Activated naive CD8-positive, alpha-beta T cell treated with anti-CD3 and anti-CD28 coated beads, Interleukin-2, amount 10 ng/mL, durations not matched to agents 7 days and 5 days (primary cell): ENCODE measurements at places on chromosomes 4 and X. TPM values are rescaled to one million over a fixed set of nuclear protein-coding genes. Genes with fewer than 3 reads are reported as not detected.

The AKAP14 gene
- total RNA-seq = not detected

The DMRTC1 gene
- 0.31 TPM for total RNA-seq

The CLIC2 gene
- 0.79 TPM for total RNA-seq

The RAB9B gene
- total RNA-seq = 0.37 TPM

The PDLIM5 gene
- total RNA-seq = 31.6 TPM

The PRR27 gene
- total RNA-seq = not detected

The PABPC4L gene
- not detected for total RNA-seq

GRCh38 chrX:12693754-12694153, 97.5 kb upstream of the PRPS2 start:
- H3K36me3 ChIP-seq = no peaks in the 10 kb centered on the region
- H3K27ac ChIP-seq = no peak overlapping the region
- no peaks in the 10 kb centered on the region for H3K4me1 ChIP-seq

DNA sequence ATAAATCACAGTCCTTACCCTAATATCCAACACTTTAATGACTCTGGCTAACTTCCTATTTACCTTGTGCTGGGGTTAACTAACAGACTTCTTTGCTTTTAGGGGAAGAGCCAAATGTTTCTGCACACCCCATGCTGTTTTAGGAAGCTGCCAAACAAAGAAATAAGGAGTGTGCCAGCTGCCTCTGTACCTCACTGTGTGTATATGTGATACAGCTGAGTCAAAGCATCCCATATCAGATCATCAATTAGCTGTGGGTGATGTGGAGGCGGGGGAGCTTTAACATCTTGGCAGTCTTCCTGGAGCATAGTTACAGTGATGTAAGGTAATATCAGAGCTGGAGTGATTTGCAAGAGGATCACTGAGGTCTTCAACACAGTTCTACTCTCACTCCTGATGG, 95.4 kb downstream of the COL25A1 start:
- H3K27me3 ChIP-seq = peaks cover 15% of the 10 kb centered on the region
- H3K4me1 ChIP-seq = no peaks in the 10 kb centered on the region

DNA sequence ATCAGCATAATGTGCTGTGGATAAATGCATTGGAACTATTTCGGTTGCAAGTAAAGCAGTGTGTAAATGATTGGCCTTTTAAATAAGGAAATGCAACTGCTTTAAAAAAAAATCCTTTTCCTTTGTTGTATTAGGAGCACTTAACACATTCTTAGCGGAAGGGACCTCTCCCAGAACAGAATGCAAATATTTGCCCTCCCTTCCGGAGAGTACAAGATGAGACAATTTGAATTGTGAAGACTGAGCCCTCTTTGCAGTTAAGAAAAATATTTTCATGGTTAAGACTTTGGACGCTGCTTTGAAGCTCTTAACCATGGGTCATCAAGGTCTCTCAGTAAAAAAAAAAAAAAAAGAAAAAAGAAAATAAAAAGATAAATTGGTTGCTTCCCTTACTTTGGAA, 9.5 kb upstream of the NOX1 start:
- H3K36me3 ChIP-seq = no peaks in the 10 kb centered on the region
- no peaks in the 10 kb centered on the region for H3K27me3 ChIP-seq
- DNase-seq = no peak
- peaks cover 4% of the 10 kb centered on the region for H3K4me1 ChIP-seq
- no peak overlapping the region for H3K4me3 ChIP-seq
- H3K27ac ChIP-seq = no peak overlapping the region

GRCh38 chrX:11341274-11342201, 48.3 kb downstream of the AMELX start:
- H3K27ac ChIP-seq = no peak overlapping the region
- H3K36me3 ChIP-seq = no peaks in the 10 kb centered on the region
- DNase-seq = no peak
- no peaks in the 10 kb centered on the region for H3K4me1 ChIP-seq
- no peaks in the 10 kb centered on the region for H3K27me3 ChIP-seq

- peaks cover 3% of the 10 kb centered on the region for H3K27me3 ChIP-seq
- no peaks in the 10 kb centered on the region for H3K4me1 ChIP-seq
- no peak overlapping the region for H3K27ac ChIP-seq
- H3K4me3 ChIP-seq = no peak overlapping the region
Observed at GRCh38 chrX:151938172-151938571, 25.5 kb downstream of the MAGEA4 start.

GRCh38 chr4:54228056-54228527, 1.0 kb upstream of the PDGFRA start:
- peak; percentile 62 for DNase-seq
- no peaks in the 10 kb centered on the region for H3K36me3 ChIP-seq
- H3K27ac ChIP-seq = no peak overlapping the region
- H3K4me3 ChIP-seq = peak overlapping the region; percentile 70

- no peak overlapping the region for H3K27ac ChIP-seq
- no peaks in the 10 kb centered on the region for H3K4me1 ChIP-seq
- no peak overlapping the region for H3K4me3 ChIP-seq
- no peaks in the 10 kb centered on the region for H3K36me3 ChIP-seq
- no peak for DNase-seq
- H3K27me3 ChIP-seq = no peaks in the 10 kb centered on the region
Observed at GRCh38 chr4:162685410-162685809, 481.3 kb downstream of the NAF1 start.

- peaks cover 3% of the 10 kb centered on the region for H3K27me3 ChIP-seq
- H3K4me3 ChIP-seq = no peak overlapping the region
- DNase-seq = no peak
- H3K36me3 ChIP-seq = no peaks in the 10 kb centered on the region
Observed at GRCh38 chr4:110231869-110232268, 33.5 kb upstream of the ELOVL6 start.

DNA sequence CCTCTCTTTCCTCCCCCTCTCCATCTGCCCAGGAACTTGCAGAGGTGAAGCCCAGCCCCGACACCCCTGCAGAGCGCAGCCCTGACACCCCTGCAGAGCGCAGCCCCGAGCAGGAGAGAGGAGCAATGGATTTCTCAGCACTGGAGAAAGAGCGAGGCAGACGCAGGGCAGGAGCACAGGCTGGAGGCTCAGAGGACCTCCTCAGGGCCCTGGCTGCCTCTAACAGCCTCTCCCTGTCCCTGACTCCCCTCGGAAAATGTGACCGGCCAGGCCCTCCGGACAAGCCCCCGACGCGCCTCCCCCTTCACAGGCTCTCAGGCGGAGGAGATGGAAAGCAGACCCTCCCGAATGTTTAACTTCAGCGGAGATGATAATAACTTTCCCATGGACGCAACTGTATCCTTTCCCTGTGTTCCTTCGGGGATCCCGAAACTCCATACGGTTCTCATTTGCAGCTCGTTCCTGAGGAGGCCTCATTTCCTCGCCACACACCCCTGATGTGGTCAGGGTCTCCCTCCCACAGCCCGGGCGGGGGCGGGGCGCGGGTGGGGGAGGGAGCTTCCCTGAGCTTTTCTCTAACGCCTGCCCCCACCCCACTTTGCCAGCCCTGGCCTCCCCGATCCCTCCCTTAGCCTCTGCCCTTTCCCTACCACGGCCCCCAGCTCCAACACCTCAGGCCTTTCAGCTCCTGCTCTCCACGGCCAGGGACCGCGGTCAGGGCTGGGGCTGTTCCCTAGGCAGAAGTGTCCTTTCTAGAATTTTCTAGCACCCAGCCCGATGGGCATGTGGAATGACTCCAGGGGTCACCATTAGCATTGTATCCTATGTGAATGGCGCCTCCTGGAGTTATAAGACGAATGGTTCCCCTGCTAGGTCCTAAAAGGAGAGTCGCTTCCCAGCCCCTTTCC, 201.1 kb upstream of the BCOR start:
- H3K36me3 ChIP-seq = no peaks in the 10 kb centered on the region
- H3K4me1 ChIP-seq = peaks cover 3% of the 10 kb centered on the region
- H3K27me3 ChIP-seq = peaks cover 3% of the 10 kb centered on the region
- no peak overlapping the region for H3K4me3 ChIP-seq
- H3K27ac ChIP-seq = no peak overlapping the region
- no peak for DNase-seq

DNA sequence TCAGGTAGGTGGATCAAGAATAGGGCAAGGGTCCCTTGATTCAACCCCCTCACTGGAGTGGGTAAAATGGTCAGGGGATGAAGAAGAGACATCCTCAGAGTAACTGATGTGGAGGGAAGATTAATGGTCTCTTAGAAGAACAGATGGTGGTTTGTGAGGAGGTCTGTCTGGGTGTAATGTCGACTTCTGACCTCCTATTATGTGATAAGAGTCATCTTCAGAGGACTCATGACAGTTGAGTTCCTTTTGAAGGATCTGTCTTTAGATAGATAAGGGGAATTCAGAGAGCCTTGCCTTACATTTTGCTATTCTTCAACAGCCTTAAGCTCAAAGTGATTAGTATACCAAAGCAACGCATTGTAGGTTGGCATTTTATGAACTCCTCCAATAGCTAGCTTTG, 27.1 kb upstream of the MAGEA8 start:
- H3K36me3 ChIP-seq = no peaks in the 10 kb centered on the region
- H3K4me3 ChIP-seq = no peak overlapping the region
- no peak overlapping the region for H3K27ac ChIP-seq
- peaks cover 3% of the 10 kb centered on the region for H3K27me3 ChIP-seq

GRCh38 chr4:151418856-151419255, 9.9 kb downstream of the FHIP1A start:
- H3K27ac ChIP-seq = no peak overlapping the region
- no peaks in the 10 kb centered on the region for H3K36me3 ChIP-seq
- no peak for DNase-seq
- H3K4me3 ChIP-seq = no peak overlapping the region
